ENCODE measurements at places on chromosomes 6 and 20.

- DNase-seq: no peak
Measured at GRCh38 chr6:144278659-144279314, 6.3 kb upstream of the UTRN start.

GRCh38 chr6:43876602-43877001 is 106.6 kb downstream of the VEGFA start:
- DNase-seq: no peak

DNA sequence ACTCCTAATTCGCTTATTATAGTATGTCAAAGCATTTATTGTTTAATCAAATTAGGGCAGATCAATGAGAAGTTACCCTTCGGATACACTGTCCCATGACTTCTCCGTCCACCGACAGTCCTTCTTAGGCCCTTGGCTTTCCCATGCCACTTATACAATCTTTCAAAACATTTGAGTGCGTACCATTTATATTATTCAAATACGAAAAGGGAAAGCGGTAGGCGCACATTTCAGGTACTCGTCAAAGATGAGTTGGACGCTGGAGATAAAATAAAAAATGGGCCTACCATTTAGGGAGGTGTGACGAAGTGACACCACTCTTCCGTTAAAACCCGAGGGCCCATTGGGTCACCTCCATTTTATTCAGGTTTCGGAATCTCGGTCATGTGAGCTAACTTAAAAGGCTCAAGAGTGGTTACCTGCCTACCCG is 542 bp upstream of the AFG1L start:
- no peak for DNase-seq

GRCh38 chr6:42915732-42916131 is at the start of gene PTCRA:
Gene PTCRA, plus strand, starts transcription at chr6:42916053. Its CDS starts 17 bp downstream, at chr6:42916070.
- no peak for DNase-seq

GRCh38 chr6:38364127-38364526 is 275.6 kb downstream of the BTBD9 start:
- no peak for DNase-seq

DNA sequence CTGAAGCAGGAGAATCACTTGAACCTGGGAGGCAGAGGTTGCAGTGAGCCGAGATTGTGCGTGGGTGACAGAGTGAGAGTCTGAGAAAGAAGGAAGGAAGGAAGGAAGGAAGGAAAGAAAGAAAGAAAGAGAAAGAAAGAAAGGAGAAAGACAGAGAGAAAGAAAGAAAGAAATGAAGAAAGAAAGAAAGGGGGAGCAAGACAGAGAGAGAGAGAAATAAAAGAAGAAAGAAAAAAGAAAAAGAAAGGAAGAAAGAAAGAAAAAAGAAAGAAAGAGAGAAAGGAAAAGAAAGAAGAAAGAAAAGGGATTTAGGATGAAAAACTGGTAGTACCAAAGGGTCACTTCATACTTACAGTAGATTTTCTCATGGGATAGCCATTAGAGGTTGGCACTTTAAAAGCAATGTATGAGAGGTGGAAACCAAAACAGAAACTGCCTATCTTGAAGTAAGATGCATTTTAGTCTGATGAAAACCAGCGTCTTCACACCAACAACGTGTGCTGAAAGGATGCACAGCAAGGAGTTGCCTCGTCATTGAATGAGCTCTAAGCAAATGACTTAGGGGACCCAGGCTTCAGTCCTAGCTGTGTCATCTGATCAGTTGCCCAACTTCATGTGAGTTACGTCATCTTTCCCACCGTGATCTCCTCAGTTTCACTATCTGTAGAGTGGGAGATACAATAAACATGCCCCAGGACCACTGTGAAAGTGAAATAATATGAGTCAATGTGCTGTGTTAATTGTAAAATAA is 133.9 kb upstream of the NEDD9 start:
- DNase-seq: no peak

GRCh38 chr6:170223718-170224693 is 66.9 kb downstream of the DLL1 start:
- no peak for DNase-seq

GRCh38 chr6:114220241-114220640 is 122.6 kb downstream of the HS3ST5 start:
- DNase-seq: no peak

DNA sequence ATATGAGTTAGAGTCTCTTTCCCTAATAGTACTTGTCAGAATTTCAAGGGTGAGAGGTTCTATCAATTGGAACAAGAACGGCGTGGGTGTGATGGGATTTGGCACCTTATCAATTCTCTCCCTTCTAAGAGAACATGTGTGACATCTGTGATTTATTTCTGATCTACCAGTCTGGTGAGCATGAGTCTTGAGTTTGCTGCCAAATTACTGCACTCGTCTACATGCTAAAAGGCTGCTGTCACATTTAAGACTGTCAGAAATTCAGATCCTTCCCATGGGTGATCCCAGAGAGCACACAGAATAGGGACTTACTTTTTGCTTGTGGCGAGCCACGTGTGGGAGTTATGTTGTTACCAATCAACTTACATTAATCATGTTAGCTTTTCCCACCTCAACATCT is 370.2 kb upstream of the SASH1 start:
- no peak for DNase-seq

- DNase-seq: no peak
Measured at GRCh38 chr20:39535301-39535700, 573.2 kb downstream of the DHX35 start.

- no peak for DNase-seq
Measured at GRCh38 chr6:29810371-29810770, 17.3 kb upstream of the HLA-G start.

GRCh38 chr20:43564993-43565757 is 6.3 kb downstream of the SGK2 start:
- no peak for DNase-seq

GRCh38 chr6:91852252-91852651 is 1265.4 kb upstream of the MAP3K7 start:
- DNase-seq: no peak

- peak; percentile 33 for DNase-seq
Measured at GRCh38 chr6:25173951-25174474, 105.2 kb upstream of the CARMIL1 start.

DNA sequence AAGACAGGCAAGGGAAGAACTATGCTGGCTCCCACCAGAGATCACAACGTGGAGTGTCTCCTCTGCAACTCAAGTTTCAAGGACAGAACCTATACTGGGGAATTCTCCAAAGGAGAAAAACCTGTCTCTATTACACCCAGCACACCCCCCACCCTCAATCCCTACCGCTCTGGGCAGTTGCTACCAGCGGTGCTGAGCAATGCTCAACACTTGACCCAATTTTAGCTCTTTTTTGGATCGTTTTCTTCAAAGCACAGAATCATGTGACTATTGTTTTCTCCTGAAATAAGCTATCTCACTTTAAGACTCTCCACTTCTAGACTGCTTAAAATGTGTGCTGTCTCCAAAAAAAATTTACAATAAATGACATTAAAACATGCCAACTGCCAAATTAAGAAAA is 23.3 kb downstream of the MAP7 start:
- no peak for DNase-seq

DNA sequence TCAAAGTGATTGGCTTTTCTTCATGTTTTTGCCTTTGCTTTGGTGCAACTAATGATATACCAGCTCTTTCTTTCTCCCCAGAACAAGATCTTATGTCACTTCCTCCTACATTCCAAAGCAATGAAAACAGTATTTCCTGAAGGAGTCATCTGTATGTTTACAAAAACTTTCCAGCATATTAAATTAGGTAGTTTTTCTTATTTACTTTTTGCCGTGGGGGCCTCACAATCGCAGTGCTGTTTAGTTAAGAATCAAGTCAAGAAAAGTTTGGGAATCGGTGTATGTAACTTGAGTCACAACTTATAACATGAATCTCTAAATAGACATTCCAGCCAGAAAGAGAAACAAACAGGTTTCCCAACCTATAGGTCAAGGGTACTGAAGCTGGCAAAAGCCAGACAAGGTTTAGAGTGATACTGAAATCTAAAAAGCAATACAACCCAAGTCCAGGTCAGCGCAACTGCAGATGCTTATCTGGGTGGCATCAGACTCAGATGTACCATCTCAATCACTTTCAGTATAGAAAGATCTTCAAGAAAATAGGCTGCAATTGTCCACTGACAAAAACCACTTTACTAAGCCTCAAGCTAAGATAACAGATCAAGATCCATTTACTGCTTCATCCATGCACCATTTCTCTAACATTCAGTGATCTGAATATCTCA is 63.6 kb downstream of the IPCEF1 start:
- DNase-seq: no peak

- DNase-seq: no peak
Measured at GRCh38 chr6:145067430-145067829, 667.9 kb downstream of the EPM2A start.

Data from CD4-positive, alpha-beta T cell (primary cell).